Activated T-cell treated with anti-CD3 and anti-CD28 coated beads for 4 hours (primary cell): ENCODE measurements at places on chromosomes 12 and 14.

GRCh38 chr12:1318327-1319031 lies 275.9 kb downstream of the FBXL14 start:
- DNase-seq = no peak

- no peak for DNase-seq
Observed at GRCh38 chr14:65173973-65174693, 71.8 kb upstream of the MAX start.

- no peak for DNase-seq
Observed at GRCh38 chr12:8622646-8623045, 10.0 kb upstream of the AICDA start.

DNA sequence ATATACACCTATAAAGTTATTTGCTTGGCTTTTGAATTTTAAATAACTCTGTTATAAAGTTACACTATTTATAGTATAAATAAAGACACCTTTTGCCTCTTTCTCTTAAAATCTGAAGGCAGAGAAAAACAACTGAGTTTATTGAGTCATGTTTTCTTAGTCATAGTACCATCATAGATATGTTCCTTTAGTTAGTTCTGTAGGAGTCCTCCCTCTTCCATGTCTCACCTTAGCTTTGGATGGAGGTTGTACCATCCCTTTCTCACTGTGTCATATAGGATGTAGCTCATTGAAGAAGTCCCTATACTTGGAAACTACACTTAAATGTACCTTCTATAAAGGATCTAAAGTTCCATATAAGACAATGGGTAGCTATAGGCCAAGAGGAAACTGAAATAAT lies 39.7 kb upstream of the TSPAN8 start:
- no peak for DNase-seq

GRCh38 chr12:78457938-78458337 lies 406.6 kb upstream of the SYT1 start:
- no peak for DNase-seq

- DNase-seq = no peak
Observed at GRCh38 chr12:753611-754472, 1.5 kb downstream of the WNK1 start.

DNA sequence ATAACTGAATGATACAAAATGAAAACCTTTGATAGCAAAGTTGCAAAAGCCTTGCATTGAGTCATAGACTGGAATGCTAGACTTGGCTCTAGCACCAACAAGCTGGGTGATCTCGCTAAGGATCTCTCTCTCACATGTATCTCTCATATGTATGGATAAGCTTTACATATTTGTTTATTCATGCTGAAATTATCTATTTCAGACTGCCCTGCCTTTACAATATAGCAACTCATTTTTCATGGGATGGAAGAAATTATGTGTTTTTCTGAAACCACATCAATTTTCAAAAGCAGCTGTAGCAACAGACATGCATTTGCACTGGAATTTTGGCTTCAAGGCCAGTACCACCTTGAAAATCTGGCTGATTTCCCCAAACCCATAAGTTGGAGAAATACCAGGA lies 11.4 kb downstream of the RERG start:
- DNase-seq = no peak

- DNase-seq = peak; percentile 22
Observed at GRCh38 chr14:81219759-81220579, 790 bp downstream of the GTF2A1 start.

GRCh38 chr12:66636771-66637170 lies 42.1 kb downstream of the GRIP1 start:
- DNase-seq = no peak

DNA sequence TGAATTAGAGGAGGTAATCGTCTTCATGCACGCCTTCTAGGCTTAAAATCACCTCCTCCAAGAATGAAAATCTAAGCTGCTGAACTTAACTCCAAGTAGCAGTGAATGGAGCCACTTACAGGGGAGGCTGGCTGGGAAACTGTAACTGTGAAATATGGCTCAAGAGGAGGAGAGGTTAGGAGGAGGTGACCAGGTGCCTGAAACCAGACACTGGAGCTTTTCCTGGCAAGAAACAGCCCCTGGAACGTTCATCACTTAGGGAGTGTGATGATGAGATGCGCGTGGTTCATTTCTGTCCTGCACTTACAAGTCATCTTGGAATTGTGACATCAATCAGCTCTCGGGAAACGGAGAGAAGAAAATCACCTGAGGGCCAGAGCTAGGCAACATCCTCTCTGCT lies 62.3 kb upstream of the TMEM132C start:
- DNase-seq = no peak

DNA sequence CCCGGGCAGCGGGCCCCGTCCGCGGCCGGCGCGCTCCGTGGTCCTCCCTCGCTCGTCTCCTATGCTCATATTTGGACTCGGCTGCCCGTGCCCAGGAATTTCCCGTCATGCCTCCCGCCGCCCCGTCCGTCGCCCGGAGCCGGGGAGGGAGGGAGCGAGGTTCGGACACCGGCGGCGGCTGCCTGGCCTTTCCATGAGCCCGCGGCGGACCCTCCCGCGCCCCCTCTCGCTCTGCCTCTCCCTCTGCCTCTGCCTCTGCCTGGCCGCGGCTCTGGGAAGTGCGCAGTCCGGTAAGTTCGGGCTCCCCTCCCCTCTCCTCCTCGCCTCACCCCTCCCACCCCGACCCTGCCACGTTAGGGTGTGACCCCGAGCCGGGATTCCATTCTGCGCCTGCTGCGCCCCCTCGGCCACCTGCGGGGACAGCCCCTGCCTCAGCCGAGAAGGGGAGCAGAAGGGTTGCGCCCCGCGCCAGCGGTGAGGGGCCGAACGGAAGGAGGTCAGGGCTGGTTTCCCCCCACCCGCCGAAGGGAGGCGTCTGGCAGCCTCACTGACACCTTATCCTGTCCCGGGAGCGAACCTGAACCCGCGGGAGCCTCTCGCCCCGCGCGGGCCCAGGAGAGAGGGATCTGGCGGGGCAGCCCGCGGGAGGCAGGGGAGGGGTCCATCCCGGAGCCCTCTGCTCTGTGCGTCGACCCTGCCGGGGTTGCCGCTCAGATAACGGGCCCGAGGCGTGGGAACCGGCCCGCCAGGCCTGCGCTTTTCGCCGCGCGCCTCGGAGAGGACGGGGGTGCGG lies at the start of gene MSRB3:
Gene MSRB3, plus strand, starts transcription at position 108 of the 793 bp plus-strand sequence. CDS start 29,897 bp downstream, outside the sequence.
- DNase-seq = no peak

GRCh38 chr14:49194067-49194466 lies 392.1 kb downstream of the RPS29 start:
- DNase-seq = no peak

GRCh38 chr14:91985008-91985407 lies 37.5 kb upstream of the FBLN5 start:
- DNase-seq = no peak

GRCh38 chr14:80942191-80942600 lies 658 bp upstream of the CEP128 start:
- no peak for DNase-seq

DNA sequence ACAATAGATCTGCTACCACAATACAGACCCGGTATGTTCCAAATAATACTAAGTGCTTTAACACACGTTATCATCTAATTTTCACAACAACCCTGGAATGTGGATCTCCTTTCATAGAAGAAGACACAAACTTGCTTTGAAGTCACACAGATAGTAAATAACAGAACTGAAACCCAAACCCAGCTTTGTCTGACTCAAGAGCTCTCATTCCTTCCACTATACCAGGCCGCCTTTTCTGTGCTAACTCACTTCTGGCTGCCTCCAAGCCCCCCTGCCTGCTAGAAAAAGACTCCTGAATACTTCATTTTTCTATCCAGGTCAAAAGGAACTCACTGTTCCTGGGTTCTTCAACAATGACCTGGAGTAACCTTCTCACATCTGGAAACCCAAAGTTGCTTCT lies 37.8 kb downstream of the PRPF40B start:
- no peak for DNase-seq

DNA sequence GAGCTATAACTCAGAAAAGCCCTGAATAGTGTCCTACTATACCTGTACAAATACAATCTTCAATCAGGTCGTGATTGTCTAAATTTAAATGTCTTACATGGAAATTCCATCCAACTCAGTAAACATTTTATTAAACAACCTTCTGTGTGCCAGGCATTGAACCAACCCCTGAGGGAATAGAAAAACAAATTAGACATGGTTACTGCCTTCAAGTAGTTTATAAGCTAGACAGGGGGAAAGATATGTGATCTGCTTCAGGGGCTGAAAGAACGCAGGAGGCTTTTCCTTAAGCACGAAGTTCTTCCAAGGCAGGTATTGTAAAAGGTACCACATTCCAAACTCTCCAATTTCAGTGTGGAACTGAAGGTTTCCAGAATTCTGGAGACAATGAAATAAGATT lies 39.7 kb upstream of the STAB2 start:
- DNase-seq = no peak

DNA sequence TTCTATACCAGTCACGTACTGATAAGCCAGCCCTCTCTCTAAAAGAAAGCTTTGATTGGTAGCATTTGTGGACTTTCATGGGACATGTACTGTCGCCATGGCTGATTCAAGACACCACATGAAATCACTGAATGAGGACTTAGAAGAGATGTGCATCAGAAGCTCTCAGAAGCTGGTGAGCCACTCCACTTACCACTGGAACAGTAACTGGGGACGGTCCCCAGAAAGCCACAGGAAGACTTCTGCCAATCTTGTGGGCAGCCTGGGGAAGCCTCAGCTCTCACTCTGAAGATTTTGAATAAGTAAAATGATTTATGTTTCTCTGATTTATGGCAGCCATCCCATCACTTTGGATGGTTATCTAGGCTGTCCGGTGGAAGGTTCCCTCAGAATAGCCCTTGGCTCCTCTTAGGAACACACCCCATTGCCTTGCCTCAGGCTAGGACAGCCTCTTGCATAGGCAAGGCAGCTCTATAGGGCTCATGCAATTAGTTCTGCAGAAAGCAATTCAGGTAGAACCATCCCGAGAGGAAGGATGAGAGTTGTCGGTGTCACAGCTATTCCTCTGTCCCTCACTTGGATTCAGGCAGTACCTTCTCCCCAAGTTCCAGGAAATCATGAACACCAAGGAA lies 9.8 kb downstream of the DHRS1 start:
- no peak for DNase-seq

GRCh38 chr14:75440733-75441477 lies 13.1 kb downstream of the JDP2 start:
- DNase-seq = no peak

GRCh38 chr14:96511667-96512066 lies 9.5 kb downstream of the PAPOLA start:
- DNase-seq = no peak

GRCh38 chr12:115957686-115958290 lies 319.7 kb downstream of the MED13L start:
- no peak for DNase-seq

DNA sequence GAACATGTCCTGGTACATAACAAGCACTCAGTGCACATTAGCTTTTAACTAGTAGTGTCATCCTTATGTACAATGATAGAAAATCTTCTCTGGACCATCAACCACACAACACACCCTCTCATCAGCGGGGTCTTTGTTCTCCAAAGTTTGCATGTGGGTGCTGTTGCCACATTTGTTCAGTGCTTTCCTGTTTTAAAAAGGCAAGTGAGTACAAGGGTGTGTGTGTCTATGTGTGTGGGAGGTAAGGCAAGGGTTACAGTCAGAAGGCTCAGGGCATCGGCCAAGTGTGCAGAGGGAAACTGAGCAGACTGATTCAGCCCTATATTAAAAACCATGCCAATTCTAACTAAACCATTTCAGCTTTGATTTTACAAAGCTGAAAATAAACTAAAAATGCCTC lies 17.9 kb downstream of the KRT76 start:
- no peak for DNase-seq

DNA sequence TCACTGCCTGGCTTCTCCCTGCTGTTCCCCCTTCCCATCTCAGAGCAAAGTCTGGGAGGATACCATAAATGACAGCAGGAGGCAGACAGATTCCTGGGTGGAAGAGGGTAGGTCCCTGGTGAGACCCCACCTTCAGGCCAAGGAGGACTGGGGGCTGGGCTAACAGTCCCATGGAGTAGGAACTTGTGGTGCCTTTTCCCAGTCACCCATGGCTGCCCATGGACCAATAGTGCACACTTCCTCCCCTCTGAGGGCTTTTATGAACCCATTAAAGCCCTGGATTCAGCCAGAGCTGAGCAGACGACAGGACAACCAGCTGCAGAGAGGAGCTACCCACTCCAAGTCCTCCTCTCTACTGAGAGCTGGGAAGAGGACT lies 36.6 kb upstream of the OR5AU1 start:
- no peak for DNase-seq
